Endothelial cell of umbilical vein (primary cell): ENCODE measurements at places on chromosomes 6 and 20. TPM values are rescaled to one million over a fixed set of nuclear protein-coding genes. Genes with fewer than 3 reads are reported as not detected.

DNA sequence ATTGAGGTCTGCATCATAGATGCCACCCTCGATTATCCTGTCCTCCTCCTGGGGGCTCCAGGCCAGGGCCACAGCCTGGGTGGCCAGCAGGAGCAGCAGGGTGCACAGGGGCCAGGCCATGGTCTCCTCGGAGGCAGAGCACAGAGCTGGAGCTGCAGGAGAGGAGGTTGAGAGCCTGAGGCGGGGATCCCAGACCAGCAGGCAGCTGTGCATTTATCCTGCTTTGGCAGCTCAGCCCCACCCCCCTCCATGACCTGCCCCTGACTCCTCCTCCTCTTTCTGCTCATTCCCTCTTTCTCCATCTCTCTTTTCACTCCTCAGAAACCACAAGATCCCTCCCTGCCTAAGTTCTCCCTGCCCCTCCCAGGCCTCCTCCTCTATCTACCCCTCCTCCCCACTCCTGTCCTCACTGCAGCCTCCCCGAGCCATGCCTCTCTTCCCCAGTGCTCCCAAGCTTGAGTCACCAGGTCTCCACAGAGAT is at the start of gene CST2:
CST2 (minus strand) TSS at position 189 of the 481 bp plus-strand sequence; CDS start at position 120, 69 bp downstream.
- no peaks in the 10 kb centered on the region for H3K4me1 ChIP-seq
- H3K4me3 ChIP-seq, result no peak within 1 kb of the TSS
- no peak within 1 kb of the TSS for H3K27ac ChIP-seq
- no peak for DNase-seq
- H3K36me3 ChIP-seq, result no peaks in the 10 kb centered on the region

GRCh38 chr6:5125152-5126006 is 40.2 kb downstream of the PPP1R3G start:
- no peak overlapping the region for H3K4me3 ChIP-seq
- no peaks in the 10 kb centered on the region for H3K27me3 ChIP-seq
- H3K36me3 ChIP-seq, result no peaks in the 10 kb centered on the region
- no peaks in the 10 kb centered on the region for H3K4me1 ChIP-seq
- no peak for DNase-seq
- no peak overlapping the region for H3K27ac ChIP-seq

DNA sequence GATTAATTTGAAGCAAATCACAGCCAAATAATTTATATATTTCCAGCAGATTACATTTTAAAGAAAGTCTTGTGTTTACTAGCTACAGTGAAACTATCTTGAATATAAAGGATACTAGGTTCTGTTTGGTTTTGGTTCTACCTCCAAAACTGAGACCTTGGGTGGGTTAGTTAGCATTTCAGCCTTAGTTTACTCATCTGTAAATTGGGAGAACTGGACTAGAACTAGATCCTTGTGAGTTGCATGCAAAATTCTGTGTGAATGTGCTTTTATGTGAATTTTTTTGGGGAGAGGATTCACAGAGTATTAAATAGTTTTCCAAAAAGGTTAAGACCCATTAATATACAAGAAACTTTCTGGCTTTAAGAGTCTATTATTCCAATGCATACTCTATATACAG is 4.1 kb downstream of the GMNN start:
- H3K4me3 ChIP-seq, result no peak overlapping the region
- H3K4me1 ChIP-seq, result peaks cover 23% of the 10 kb centered on the region
- H3K27me3 ChIP-seq, result no peaks in the 10 kb centered on the region
- H3K36me3 ChIP-seq, result peaks cover 15% of the 10 kb centered on the region

DNA sequence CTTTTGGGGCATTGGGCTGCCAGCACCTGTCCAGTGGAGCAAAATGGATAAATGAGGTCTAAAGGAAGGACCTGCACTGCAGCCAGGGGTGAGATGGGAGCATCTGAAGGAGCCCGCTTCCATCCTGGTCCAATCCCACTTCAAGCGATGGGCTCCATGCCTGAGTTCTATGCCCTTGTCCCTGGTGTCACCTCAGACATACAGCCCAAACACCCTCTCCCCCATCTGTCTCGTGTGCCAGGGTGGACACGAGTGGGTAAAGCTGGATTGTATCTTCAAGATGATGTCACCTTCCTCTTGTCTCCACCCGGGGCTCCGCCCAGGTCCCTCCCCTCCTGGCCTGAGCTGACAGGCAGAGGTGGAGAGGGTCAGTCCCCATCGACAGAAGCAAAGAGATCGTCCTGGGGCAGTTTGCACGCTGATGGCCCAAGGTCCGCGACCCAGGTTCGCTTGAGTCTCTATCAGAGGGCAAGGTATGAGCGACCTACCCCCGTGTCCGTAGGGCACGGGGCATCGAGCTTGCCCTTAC is 544 bp downstream of the SMIM29 start:
- H3K4me3 ChIP-seq, result peak overlapping the region; percentile 80
- peaks cover 1% of the 10 kb centered on the region for H3K36me3 ChIP-seq
- H3K27me3 ChIP-seq, result no peaks in the 10 kb centered on the region
- peak overlapping the region; percentile 81 for H3K27ac ChIP-seq
- H3K4me1 ChIP-seq, result peaks cover 40% of the 10 kb centered on the region
- DNase-seq, result peak; percentile 40

DNA sequence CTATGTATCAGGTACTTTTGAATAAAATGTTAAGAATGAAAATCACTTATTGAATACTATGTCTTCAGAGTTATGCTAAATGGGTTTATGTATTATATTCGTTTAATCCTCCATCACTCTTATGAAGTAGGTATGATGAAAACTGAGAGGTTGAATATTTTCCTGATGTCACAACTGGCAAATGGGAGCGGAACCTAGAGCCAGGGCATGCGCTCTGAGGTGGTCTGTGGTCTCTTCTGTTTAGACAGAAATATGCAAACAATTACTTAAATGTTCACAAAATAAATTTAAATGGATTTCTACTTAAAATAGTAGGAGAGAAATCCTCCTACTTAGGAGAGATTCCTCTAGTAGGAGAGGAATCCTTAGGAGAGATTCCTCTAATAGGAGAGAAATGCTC is 21.3 kb upstream of the UTRN start:
- no peak for DNase-seq
- H3K27me3 ChIP-seq, result no peaks in the 10 kb centered on the region
- H3K4me3 ChIP-seq, result no peak overlapping the region

The BTN1A1 gene
- not detected in 2 replicates for total RNA-seq

GRCh38 chr20:32581839-32582658 is 3.1 kb downstream of the NOL4L start:
- H3K4me3 ChIP-seq, result no peak overlapping the region
- no peaks in the 10 kb centered on the region for H3K36me3 ChIP-seq
- DNase-seq, result no peak
- no peak overlapping the region for H3K27ac ChIP-seq

DNA sequence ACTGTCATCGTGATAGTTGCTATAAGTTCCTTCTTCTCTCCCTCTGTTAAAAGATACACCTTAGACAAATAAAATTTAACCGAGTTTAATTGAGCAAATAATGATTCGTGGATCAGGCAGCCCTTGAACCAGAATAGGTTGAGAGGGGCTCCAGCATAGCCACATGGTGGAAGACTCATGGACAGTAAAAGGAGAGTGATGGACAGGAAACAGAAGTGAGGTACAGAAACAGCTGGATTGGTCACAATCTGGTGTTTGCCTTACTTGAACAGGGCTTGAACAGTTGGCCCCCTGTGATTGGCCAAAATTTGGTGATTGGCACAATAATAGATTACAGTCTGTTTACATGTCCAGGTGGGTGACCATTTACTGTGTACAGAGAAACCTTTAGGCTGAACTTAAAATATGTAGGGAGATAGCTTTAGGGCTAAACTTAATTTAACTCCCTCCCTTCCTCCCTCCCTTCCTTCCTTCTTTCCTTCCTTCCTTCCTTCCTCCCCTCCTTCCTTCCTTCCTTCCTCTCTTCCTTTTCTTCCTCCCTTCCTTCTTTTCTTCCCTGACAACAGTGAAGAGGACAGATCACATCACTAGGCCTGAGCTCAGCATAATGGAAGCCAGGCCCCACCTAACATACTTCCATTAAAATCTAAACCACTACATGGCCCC is 531.8 kb upstream of the JARID2 start:
- no peaks in the 10 kb centered on the region for H3K27me3 ChIP-seq
- H3K4me1 ChIP-seq, result no peaks in the 10 kb centered on the region
- no peak overlapping the region for H3K4me3 ChIP-seq
- no peak overlapping the region for H3K27ac ChIP-seq

- H3K27ac ChIP-seq, result no peak overlapping the region
- no peaks in the 10 kb centered on the region for H3K4me1 ChIP-seq
- H3K4me3 ChIP-seq, result no peak overlapping the region
- no peak for DNase-seq
- peaks cover 3% of the 10 kb centered on the region for H3K36me3 ChIP-seq
Observed at GRCh38 chr6:44432726-44433125, 45.2 kb downstream of the CDC5L start.

DNA sequence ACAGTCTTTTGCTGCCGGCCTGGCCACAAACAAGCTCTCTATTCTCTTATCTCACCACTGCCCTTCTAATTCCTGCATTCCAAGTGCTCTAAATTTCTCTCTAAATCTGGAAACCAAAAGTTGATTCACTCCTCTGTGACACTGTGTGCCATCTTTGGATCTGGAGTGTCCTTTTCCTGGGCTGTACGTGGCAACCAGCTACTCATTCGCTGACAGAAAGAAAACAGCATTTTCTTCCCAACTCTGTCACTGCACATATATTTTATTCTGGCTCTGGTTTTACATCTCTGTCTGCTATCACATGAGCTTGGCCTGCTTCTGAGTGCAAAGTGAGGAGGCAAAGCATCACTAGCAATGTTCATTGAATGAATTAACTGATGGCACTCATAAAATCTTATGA is 397.2 kb upstream of the MAP3K7 start:
- no peak overlapping the region for H3K27ac ChIP-seq
- H3K27me3 ChIP-seq, result no peaks in the 10 kb centered on the region
- DNase-seq, result no peak
- H3K4me1 ChIP-seq, result no peaks in the 10 kb centered on the region

The C6orf58 gene
- not detected in 2 replicates for total RNA-seq

- no peak for DNase-seq
- no peaks in the 10 kb centered on the region for H3K36me3 ChIP-seq
- H3K27ac ChIP-seq, result no peak overlapping the region
- H3K27me3 ChIP-seq, result peaks cover 2% of the 10 kb centered on the region
Observed at GRCh38 chr20:25177890-25178321, 17.6 kb upstream of the ENTPD6 start.

DNA sequence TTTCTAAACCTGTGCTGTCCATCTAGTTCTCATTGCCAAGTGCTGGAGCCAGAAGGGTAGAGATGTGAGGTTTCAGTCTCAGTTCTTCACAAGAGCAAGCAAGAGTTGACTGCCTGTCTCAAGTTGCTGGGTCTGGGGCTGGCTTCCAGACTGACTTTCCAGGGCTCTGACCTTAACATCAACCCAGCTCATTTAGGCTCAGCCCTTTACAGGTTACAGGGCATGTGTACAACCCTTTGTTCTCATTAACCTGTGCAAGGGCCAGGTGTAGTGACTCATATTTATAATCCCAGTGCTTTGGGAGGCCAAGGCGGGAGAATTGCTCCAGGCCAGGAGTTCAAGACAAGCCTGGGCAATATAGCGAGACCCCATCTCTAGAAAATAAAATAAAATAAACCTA is 30.6 kb downstream of the FITM2 start:
- no peak overlapping the region for H3K27ac ChIP-seq
- H3K27me3 ChIP-seq, result no peaks in the 10 kb centered on the region
- no peak overlapping the region for H3K4me3 ChIP-seq
- no peaks in the 10 kb centered on the region for H3K36me3 ChIP-seq
- DNase-seq, result no peak

- no peaks in the 10 kb centered on the region for H3K27me3 ChIP-seq
- no peaks in the 10 kb centered on the region for H3K4me1 ChIP-seq
- H3K27ac ChIP-seq, result no peak overlapping the region
- DNase-seq, result no peak
- no peak overlapping the region for H3K4me3 ChIP-seq
Observed at GRCh38 chr6:4066029-4066755, 12.7 kb downstream of the FAM217A start.

DNA sequence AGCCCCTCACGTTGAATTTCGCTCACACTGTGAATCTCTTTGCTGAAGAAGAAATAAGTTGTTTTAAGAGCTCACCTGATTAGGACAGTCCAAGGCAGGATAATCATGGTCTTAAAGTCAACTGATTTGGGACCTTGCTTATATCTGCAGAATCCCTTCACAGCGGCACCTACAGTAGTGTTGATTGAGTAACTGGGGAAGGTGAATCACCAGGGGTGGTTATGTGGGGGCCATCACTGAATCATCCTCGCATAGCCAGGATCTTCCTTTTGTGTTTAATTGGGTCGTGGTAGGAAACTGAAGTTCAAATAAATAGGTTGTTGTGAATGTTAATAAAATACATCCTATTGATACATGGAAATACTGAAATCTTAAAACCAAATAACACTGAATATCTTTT is 20.2 kb upstream of the MICA start:
- DNase-seq, result no peak
- H3K27ac ChIP-seq, result no peak overlapping the region
- H3K36me3 ChIP-seq, result no peaks in the 10 kb centered on the region
- no peaks in the 10 kb centered on the region for H3K4me1 ChIP-seq

- peaks cover 6% of the 10 kb centered on the region for H3K36me3 ChIP-seq
- no peak overlapping the region for H3K4me3 ChIP-seq
- peaks cover 20% of the 10 kb centered on the region for H3K4me1 ChIP-seq
- DNase-seq, result no peak
- H3K27me3 ChIP-seq, result no peaks in the 10 kb centered on the region
Observed at GRCh38 chr6:52499681-52500236, 77.1 kb downstream of the TRAM2 start.

The C20orf202 gene
- total RNA-seq, result not detected in 2 replicates

The UST gene
- total RNA-seq, result 0.81 and 0.84 TPM in 2 replicates

The SPDEF gene
- not detected in 2 replicates for total RNA-seq

DNA sequence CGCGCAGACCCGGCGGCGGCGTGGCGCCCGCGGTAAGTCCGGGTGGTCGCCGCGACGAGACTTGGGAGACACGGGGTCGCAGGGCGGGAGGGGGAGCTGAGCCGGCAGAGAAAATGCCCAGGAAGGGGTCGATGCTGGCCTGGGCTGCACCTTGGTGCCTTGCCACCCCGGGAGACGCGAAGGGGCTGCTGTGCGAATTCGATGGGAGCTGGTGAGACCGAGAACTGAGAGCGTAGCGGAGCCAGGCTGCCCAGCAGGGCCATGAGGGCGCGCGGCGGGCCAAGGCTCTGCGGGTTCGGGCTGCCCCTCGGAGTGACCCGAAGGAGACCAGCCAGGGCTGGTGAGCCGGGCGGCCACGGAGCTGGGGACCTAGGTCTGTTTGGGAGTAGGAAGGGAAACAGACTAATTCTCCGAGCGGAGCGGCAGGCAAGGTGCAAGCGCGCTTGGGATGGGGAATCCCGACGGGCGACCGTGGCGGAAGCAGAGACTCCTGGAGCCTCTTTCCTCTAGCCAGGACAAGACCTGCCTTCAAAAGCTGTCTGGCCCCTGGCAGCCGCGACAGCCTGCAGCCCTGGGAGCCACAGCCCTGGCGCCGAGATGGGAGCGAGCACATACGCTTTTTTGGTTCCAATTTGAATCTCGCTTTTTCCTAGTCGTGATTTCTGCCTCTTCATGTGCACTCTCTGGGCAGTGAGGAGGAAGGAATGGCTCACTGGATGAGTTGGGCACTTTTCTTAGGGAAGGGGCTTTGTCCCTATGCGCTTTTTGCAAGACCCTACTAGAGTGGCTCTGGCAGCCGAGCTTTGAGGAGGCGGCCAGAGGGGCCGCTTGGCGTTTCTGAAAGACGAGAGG is 691 bp downstream of the SYNDIG1 start:
- no peak overlapping the region for H3K4me3 ChIP-seq
- no peak overlapping the region for H3K27ac ChIP-seq
- H3K27me3 ChIP-seq, result peaks cover 15% of the 10 kb centered on the region
- DNase-seq, result no peak
